Erythroblast (primary cell): ENCODE measurements at places on chromosomes 3 and 15.

GRCh38 chr3:46348823-46349482, 5.0 kb upstream of the CCR2 start:
- DNase-seq: no peak

DNA sequence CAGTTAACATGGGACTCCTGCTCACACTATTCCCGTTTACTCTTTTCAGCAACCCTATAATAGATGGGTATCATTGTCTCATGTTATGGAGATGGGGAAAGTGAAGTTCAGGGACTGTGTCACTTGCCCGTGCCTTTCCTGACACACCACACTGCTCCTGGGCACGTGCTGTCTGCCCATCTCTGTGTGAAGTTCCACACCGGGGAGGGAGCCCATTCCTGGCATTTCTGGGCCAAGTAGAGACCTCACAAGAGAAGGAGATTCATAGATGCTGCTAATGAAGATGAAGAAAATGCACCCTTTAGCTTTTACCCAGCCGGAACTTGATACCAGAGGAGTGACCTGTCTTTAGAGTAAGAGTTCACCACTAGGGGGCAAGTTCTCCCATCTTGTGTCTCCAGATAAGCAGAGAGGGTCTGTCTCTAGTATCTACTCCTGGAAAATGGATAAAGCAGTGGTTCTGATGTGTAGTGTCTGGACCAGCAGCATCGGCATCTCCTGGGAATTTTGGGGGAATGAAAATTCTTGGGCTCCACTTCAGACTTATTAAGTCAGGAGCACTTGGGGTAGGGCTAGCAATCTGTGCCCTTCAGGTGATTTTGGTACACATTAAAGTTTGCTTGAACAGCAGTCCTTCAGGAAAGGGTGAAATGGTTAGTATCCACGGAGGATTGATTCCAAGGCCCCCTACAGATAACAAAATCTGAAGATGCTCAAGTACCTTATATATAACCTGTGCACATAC, 2.0 kb upstream of the TOPBP1 start:
- DNase-seq: peak; percentile 81

GRCh38 chr3:134235577-134236076, 15.0 kb downstream of the RYK start:
- DNase-seq: no peak

GRCh38 chr3:177928172-177928873, 607.9 kb upstream of the KCNMB2 start:
- DNase-seq: no peak

- peak; percentile 76 for DNase-seq
Observed at GRCh38 chr15:50182219-50183013, 420 bp downstream of the SLC27A2 start.

GRCh38 chr3:23304424-23304823, 101.3 kb downstream of the UBE2E2 start:
- DNase-seq: no peak

DNA sequence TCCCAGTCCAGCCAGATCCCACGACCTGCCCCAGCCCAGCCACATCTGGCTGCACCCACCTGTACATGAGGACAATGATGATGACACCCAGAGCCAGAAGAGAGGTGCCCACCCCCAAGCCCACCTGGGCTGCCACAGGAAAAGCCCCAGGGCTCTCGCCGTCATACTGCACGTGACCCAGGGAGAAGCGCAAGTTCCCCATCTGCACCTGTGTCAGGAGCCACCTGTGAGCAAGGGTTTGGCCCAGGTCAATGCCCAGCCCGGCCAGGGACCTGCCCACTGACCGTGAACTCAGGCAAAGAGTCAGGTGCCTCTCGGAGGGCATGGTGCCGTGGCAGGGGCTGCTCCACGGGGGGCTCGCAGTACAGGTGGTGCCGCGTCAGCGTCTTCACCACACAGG, 16.3 kb downstream of the PLXNB1 start:
- no peak for DNase-seq
